ENCODE measurements at places on chromosomes 2 and 18.

DNA sequence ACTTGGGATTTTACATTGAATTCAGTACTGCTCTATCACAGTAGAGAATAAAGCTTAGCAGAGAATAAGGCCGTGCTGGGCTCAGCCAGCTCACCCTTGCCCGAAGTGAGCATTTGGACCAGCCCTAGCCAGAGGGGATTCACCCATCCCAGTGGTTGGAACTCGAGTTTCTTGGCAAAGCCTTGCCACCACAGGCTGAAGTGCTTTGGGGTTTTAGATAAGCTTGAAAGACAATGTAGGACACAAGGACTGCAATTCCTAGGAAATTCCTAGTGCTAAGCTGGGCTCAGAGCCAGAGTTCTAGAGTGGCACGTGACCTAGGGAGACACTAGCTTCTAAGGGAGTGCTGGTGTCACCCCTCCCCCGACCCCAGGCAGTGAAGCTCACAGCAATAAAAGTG, 28.0 kb downstream of the SERPINB11 start:
- DNase-seq = no peak

DNA sequence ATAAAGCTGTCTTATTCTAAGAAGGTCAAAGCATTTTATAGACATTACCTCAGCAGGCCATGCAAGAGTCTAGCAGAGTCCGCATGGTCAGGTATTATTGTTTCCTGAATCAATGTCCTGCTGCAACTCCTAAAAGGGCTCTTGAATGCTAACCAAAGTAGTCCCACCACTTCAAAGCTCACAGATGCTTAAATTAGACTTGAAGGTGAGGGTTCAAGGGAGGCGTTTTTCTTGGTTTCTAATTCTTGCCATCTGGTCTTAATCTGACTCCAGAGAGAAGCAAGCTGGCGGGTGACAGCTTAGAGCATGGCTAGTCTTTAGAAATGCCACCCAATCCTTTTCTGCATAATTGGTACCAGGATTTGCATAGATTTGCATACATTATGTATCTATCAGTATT, 226.3 kb downstream of the MREG start:
- no peak for DNase-seq

DNA sequence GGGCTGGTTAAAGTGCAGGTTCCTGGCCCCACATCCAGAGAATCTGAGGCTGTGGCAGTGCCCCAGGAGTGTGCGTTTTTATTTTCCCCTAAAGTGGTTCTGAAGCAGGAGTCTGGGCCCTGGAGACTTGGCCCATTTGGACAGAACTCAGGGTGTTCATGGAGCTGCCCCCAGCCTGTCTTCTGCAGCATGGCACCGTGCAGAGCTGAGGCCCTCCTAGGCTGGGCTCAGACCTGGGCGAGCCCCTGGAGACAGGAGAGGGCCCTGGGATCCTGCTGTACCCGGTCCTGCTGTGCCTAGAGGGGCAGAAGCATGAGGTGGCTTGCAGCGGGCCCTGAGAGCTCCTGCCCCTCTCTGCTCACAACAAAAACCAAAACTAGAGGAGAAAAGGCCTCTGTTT, 58.8 kb upstream of the B3GNT7 start:
- DNase-seq = no peak

DNA sequence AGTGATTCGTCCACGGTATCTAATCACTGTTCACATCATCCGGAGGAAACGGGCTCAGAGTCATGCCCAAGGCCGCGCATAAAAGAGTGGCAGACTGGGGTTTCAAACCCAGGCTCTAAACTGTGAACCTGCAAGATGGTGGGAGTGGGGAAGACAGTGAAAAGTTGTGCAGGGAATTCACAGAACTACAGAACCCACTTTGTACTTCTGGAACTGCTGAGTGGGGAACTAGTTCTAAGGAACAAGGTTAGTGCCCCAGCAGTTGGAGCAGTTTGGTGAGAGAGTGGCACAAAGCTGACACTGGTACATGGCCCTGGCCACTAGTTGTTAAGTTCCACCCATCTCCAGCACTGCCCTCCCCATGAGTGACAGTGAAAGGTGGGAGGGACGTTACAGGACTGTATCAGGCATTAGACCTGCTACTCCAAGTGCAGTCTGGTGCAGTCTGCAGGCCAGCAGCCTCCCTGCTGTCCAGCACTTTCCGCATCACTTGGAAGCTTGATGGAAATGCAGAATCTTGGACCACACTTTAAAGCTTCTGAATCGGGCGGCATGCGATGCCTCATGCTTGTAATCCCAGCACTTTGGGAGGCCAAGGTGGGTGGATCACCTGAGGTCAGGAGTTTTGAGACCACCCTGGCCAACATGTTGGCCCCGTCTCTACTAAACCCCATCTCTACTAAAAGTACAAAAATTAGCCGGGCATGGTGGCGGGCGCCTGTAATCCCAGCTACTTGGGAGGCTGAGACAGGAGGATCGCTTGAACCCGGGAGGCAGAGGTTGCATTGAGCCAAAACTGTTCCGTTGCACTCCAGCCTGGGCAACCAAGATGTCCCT, 47.3 kb downstream of the C2orf42 start:
- DNase-seq = peak; percentile 46

GRCh38 chr2:128536925-128537620, 218.4 kb upstream of the HS6ST1 start:
- DNase-seq = no peak

- DNase-seq = no peak
Observed at GRCh38 chr2:107525406-107525805, 301.3 kb upstream of the RGPD4 start.
